Neural crest cell (in vitro differentiated cells): ENCODE measurements at places on chromosomes 3 and 15. TPM values are rescaled to one million over a fixed set of nuclear protein-coding genes. Genes with fewer than 3 reads are reported as not detected.

The SLC30A4 gene
- total RNA-seq: 2.7 TPM in 2 replicates

The ARGFX gene
- total RNA-seq: not detected in 2 replicates

The CSK gene
- 107 and 109 TPM in 2 replicates for total RNA-seq

The FMN1 gene
- 0.09 and 0.70 TPM in 2 replicates for total RNA-seq

The TM4SF1 gene
- not detected in 2 replicates for total RNA-seq

The ANKUB1 gene
- total RNA-seq: not detected in 2 replicates

The CLDN11 gene
- 1.8 and 2.0 TPM in 2 replicates for total RNA-seq

The ATP13A4 gene
- 0.30 and 0.57 TPM in 2 replicates for total RNA-seq

The TMEM41A gene
- total RNA-seq: 19.9 and 20.2 TPM in 2 replicates

DNA sequence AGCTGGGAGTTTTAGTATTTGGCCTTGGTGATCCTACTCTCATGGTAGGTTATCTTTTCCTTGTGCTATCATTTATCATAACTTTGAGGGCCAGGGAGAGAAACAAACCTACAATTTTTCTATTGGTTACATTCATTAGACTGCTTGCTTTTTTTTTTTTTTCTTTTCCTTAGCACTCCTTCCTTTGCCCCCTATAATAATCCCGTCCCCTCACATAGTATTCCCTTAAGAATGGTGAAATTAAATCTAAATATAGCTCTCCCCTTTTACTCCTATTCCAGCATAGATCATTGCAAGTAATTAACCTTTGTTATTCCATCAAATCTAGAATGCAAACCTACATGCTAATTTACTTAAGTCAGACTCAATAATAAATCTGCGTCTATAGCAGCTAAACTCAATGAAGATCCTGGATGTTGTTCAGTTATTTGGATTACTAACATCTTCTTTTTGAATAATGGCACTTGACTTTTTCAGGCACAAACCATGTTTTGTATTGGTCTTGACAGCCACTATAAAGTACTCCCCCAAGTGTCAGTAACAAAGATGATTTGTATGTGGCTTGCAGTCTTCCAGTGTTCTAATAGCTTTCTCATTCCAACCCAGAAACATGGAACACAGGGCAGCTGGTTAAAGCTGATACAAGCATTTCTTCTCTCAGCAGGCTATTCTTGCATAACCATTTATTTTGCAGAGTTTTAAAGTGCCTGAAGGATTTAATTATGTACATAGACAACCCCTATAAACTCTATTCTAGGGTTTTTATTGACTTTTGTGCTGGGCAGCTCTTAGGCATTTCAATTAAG, 420.6 kb downstream of the MECOM start:
- DNase-seq: no peak

DNA sequence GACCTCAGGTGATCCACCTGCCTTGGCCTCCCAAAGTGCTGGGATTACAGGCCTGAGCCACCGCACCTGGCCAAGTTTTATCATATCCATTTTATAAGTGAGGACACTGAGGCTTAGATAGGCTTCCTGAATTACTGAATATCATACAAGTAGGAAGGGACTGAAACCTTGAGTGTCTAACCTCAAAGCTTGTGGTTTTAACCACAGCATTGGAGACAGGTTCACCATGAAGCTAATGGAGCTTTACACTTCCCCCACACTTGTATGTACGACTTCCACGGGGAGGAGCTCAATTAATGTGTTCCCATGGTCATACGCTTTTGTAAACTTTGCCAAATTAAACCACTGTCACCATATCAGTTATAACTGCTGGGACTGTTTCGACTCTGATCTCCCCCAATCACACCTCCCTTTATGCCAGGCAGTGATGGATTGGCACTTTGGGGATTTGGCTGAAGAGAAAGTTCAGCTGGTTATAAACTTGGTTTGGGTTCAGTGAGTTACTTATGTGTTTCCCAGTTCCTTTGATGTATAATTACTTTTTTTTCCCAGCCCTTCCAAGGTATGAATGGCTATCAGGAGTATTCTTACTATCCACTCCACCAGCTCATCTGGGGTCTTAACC, 38.4 kb upstream of the MEIS2 start:
- no peak for DNase-seq

DNA sequence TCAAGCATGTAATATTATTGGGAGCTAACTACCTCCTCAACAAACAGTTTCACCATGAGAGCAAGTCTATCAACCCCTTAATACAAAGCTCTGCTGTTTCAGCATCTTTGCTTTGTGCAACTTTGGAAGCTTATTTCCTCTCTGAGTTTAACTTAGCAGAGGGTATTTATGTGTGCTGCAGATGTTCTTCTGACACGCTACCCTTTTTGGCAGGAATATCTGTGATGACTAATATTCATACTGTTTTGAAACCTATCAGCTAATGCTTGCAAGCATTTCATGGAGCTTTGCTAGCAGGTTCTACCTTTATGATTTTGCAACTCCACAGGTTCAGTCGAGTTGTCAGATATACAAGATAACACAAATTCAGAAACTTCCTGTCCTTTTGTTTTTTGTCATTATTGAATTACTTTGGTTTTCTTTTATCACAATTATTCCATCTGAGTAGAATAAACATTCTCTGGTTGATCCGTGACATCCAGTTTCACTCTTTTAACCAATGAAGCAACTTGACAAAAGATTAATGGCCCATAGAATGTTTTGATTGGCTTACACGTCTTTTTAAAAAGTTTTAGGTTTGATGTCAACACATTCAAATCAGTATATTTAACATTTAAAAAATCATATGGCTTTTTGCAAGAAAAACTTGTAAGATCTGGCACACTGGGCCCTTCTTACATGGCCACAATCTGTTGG, 1.7 kb upstream of the SLC9A9 start:
- DNase-seq: no peak

GRCh38 chr15:47951781-47952180, 169.0 kb upstream of the SLC24A5 start:
- no peak for DNase-seq

- no peak for DNase-seq
These were observed 100.4 kb upstream of the PPP2R3A start for GRCh38 chr3:135865085-135865484.

- DNase-seq: no peak
These were observed 154.8 kb downstream of the PLCL2 start for GRCh38 chr3:17039594-17039993.

GRCh38 chr3:181987736-181988135, 276.0 kb downstream of the SOX2 start:
- DNase-seq: no peak

GRCh38 chr3:169501777-169502320, 161.7 kb downstream of the MECOM start:
- no peak for DNase-seq

- no peak for DNase-seq
These were observed 10.2 kb downstream of the EDEM1 start for GRCh38 chr3:5197470-5198312.

- DNase-seq: no peak
These were observed 103.7 kb upstream of the MNS1 start for GRCh38 chr15:56568466-56569167.

DNA sequence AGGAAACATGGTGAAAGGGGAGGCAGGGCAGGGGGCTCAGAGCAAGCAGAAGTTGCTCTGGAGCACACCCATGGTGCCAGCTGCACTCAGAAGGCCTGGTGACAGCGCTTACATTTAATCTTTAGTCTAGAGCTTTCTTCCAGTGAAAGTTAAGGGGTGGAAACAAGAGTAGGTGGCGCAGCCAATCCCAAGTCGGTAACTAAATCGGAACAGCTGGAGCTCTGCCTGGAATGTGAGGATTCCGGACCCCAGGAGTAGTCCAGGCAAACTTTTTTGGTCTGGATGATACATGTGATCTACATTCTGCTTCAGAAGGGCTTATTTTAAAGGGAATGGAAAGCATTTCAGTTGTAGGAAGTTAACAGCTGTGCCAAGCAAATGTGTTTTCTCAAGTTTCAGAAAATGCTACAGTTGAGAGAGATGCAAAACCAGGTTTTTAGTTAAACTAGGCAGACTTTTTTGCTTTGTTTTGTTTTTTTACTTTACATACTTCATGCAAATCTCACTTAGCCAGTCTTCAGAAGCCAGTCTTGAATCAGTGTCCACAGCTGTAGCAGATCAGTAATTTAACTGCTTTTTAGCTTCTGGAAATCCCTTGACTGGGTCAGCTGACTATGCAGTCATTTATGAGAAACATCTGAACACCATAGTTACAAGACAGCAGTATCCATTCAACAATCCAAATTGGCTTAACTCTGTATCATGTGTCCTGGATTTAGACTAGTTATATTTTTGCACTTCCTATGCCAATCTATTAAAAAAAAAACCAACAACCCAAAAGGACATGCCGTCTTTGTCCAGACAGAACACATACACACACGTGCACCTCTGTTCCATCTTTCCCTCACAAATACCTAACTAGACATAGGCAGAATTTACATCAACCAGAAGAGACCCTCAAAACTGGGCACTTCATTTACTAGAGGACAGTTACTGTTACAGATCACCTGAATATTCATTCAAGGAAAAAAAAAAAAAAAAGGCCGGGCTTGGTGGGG, 33.2 kb downstream of the ZNF106 start:
- peak; percentile 6 for DNase-seq

DNA sequence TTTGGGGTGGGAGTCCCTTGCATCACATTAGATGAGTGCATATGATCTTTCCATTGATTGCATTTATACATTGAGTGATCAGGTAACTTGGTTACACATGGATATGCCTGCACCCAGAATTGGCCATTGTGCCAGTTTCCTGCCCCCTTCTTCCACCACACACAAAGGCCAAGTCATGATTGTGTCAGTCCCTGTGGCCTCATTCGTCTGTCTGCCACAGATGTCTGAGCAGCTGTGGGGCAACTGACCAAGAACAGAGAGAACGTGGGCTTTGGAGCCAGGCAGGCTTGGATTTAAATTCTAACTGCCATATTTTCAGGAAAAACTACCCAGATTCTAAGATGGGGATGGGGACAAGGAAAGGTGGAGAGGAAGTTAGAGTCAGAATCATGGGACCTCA, 27.0 kb downstream of the CCNL1 start:
- no peak for DNase-seq

- no peak for DNase-seq
These were observed 227.8 kb upstream of the LYSMD4 start for GRCh38 chr15:99961011-99961441.

DNA sequence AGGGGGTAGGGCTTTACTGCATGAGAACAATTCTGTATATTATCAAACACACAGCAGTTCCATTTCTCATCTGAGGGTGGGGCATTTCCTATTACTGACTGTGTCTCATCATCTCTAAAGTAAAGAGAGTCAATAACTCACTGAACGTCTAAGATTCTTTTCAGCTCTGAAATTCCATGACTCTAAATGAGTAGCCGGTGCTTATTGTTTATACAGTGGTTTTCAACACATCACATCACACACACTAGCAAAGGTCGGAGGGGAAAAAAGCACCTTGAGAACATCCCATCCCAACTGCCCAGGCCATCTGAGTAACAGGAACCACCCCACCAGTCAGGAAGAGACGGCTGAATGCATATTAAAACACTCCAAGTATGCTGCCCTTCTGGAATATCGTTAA, 196.0 kb downstream of the SUCLG2 start:
- no peak for DNase-seq

DNA sequence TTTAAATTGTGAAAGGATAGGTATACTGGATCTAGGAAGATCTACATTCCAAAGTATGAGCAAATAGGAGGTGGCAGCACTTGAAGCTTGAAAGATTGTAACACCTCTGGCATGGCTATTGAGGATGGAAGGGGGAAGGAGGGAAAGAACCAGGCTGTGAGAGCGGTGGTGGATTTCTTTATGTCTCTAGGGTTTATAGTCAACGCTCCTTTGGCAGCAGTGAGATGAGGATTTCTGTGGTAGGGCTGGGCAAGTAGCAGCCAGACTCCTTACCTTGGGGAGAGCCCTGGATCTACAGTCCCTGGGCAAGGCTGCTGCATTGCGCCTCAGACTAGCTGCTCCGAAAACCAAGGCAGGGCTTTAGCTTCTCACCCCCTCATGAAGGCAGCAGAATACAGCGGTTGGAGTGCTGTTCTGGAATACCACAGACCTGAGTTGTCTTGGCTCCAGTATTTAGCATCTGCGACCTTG, 53.2 kb downstream of the MEF2A start:
- no peak for DNase-seq

DNA sequence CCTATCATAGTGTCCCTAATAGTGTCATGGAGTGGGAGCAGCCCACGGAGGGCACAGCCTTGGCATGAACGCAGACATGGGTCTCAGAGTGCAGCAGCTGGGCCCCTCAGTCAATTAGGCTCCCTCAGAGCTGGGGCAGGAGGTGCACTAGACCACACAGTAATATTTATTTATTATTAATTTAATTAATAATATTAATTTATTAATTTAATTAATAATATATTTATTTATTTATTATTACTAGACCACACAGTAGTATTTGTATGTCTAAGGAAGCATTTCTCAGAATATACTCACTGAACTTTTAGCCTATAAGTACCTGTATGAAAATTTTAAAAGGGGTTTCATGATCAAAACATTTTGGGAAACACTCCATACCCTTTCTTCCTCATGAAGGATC, 5.3 kb downstream of the CCR5AS start:
- no peak for DNase-seq

- no peak for DNase-seq
These were observed 36.9 kb downstream of the RBPMS2 start for GRCh38 chr15:64738226-64739095.

DNA sequence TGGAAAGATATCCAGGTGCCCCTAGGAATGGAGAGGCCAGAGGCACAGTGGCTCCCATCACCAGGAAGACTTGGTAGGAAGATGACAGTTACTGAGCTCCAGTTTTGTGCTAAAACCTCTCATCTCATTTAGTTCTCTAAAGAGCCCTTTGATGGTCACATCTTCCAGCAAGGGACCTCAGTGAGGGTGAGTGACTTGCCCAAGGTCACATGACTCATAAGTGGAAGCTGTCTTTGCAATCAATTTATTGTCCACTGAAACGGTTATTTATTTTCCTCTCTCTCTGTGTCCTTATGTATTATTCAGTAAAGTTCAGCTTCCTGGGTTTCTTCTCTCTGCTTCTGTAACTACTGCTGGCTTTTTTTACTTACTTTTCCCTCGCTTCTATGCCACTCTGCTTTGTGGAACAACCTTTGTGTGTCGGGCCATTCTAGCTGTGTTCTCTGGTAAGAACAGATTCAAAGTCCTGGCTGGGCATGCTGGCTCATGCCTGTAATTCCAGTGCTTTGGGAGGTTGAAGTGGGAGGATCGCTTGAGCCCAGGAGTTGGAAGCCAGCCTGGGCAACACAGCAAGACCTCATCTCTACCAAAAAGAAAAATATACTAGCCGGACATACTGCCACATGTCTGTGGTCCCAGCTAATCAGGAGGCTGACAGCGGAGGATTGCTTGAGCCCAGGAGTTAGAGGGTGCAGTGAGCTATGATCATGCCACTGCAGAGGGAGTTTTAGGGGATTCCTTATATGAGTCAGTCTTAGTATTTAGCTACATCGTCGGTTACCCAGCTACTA, 55.9 kb downstream of the PDIA5 start:
- DNase-seq: no peak

- DNase-seq: no peak
These were observed 21.7 kb downstream of the CLDN11 start for GRCh38 chr3:170440344-170440743.

- no peak for DNase-seq
These were observed 8.0 kb upstream of the ACAP2 start for GRCh38 chr3:195450731-195451229.

- no peak for DNase-seq
These were observed 40.8 kb downstream of the RHCG start for GRCh38 chr15:89455535-89455934.
